H9 (cell line): ENCODE measurements at places on chromosomes 5 and 9.

GRCh38 chr9:20701060-20701459 is 17.0 kb downstream of the FOCAD start:
- no peak for DNase-seq
- H3K27ac ChIP-seq = no peak overlapping the region
- H3K36me3 ChIP-seq = no peaks in the 10 kb centered on the region
- H3K4me3 ChIP-seq = no peak overlapping the region
- H3K27me3 ChIP-seq = no peaks in the 10 kb centered on the region

DNA sequence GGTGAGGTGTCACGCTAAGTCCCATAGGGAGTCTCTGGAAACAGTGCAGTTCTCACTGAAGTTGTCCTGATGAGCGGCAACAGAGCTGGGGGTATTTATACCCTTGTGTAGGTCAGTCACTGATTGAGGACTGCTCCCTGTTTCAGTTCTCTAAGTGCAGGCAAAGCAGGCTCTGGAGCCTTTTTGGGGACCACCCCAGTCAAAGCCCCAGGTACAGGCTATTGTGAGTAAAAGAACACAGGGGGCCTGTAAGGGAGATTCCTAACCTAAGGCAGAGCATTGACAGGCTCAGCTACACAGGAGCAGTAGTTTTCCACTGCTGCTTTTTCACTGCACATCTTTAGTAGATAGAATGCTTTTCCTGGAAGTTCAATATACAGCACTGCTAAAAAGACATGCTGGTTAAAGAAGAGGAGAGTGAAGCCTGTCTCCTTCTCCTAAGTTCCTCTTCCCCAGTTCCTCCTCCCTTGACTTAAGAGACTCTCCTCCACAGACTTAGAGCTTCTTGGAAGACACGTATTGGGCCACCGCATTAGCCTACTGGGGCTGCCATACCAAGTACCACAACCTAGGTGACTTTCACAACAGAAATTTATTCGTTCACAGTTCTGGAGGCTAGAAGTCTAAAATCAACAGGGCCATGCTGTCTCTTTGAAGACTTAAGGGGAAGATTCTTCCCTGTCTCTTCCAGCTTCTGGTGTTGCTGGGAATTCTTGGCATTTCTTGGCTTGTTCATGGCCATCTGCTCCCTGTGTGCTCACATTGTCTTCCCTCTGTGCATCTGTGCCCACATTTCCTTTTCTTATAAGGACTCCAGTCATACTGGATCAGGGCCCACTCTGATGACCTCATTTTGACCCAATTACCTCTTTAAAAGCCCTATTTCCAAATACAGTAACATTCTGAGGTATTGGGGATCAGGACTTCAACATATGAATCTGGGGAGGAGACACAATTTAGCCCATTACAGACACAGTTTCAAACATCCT is 221.0 kb downstream of the ESM1 start:
- no peaks in the 10 kb centered on the region for H3K4me1 ChIP-seq
- no peaks in the 10 kb centered on the region for H3K27me3 ChIP-seq
- no peak overlapping the region for H3K4me3 ChIP-seq
- H3K36me3 ChIP-seq = no peaks in the 10 kb centered on the region; the same call in 2 of the 3 replicates
- DNase-seq = no peak
- H3K27ac ChIP-seq = no peak overlapping the region

- H3K27me3 ChIP-seq = no peaks in the 10 kb centered on the region
- H3K36me3 ChIP-seq = no peaks in the 10 kb centered on the region
- H3K4me1 ChIP-seq = no peaks in the 10 kb centered on the region
- H3K27ac ChIP-seq = no peak overlapping the region
These were observed 20.6 kb upstream of the PSIP1 start for GRCh38 chr9:15531380-15531779.

- no peak overlapping the region for H3K4me3 ChIP-seq
- DNase-seq = no peak
- H3K27ac ChIP-seq = no peak overlapping the region
- H3K36me3 ChIP-seq = no peaks in the 10 kb centered on the region
These were observed 188.7 kb downstream of the EBF1 start for GRCh38 chr5:158910782-158911692.

DNA sequence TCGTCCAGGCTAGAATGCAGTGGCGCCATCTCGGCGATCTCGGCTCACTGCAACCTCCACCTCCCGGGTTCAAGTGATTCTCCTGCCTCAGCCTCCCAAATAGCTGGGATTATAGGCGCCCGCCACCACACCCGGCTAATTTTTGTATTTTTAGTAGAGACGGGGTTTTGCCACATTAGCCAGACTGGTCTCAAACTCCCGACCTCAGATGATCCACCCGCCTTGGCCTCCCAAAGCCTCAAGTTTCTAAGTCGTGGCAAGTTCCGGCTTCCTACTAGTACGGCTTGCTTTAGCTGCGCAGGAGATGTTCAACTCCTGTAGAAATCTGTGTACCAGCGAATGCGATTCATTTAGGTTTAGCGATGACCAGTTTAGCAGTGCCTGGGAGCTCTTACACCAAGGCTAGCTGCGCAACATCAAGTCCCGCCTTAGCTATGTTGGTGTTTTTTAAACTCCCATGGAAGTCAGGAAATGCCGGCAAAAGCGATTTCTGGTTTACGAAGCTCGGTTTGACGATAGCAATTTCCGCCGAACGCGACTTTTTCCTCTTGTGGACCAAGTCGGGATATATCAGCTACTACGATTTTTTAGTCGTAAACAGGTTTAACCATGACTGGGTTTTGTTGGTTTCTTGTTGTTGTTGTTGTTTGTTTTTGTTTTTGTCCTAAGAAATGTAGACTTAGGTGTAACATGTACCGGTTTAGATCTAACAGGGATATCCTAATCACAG is 46.4 kb downstream of the ANXA2R start:
- H3K4me1 ChIP-seq = no peaks in the 10 kb centered on the region
- no peak overlapping the region for H3K27ac ChIP-seq
- peak; percentile 37 for DNase-seq
- H3K36me3 ChIP-seq = peaks cover 5% of the 10 kb centered on the region; the same call in 1 of the 2 replicates

DNA sequence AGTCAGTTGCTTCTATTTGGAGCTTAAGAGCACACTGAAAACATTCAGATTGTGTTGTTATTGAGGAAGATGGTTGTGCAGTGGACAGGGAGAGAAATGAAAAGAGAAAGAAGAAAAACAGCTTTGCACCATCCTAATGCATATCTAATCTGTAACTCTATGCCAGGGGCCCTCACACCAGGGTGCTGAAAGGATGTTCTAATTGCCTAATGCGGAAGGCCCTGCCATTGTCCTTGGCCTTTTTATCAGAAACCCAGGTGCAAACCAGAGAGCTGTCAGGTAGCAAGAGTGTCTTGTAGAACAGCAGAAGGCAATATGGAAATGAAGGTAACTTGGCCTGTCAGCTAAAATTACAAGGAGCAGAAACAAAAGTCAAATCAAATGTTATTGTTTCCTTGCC is 384.5 kb upstream of the PIK3R1 start:
- no peak overlapping the region for H3K4me3 ChIP-seq
- H3K27ac ChIP-seq = no peak overlapping the region
- no peaks in the 10 kb centered on the region for H3K36me3 ChIP-seq
- no peaks in the 10 kb centered on the region for H3K27me3 ChIP-seq
- no peak for DNase-seq
